Right renal pelvis (tissue), 4 donors: ENCODE measurements at places on chromosomes 3 and 15. TPM values are rescaled to one million over a fixed set of nuclear protein-coding genes. Genes with fewer than 3 reads are reported as not detected.

DNA sequence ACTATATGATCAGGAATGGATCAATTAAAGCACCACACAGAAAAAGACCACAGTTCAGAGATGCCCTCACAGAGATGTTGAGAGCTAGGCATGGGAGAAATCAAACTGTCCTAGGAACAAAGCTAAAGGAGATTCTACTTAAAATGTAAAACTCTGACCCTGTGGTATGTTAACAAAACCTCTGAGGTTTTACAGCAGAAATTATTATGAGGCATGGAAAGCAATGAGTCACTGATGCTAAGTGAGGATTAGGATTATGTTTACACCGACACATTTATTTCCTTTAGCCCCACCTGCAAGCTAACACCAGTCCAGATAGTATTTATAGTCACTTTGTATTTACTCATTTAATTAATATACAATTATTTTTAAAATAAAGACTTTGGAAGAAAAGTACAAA is 1242.2 kb downstream of the OTOL1 start:
- no peak for DNase-seq

DNA sequence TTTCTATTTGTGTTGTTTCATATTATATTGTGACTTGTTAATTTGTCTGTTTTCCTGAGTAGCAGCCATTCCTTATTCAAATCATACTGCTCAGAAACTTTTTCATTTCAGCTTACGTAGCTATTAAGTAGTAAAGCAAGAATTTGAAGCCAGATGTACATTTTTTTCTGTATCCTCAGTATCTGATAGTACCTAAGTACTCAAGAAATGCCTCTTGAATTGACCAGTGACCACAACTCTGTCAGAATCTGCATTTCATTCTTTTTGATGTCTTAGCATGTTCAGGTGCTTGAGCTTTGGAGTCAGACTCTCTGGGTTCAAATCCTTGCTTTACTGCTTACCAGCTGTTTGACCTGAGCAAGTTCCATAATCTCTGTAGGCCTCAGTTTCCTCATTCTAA is 30.6 kb downstream of the ZFAND6 start:
- DNase-seq, result no peak

- DNase-seq, result no peak
Measured at GRCh38 chr3:132519914-132520313, 77.2 kb upstream of the ACKR4 start.

GRCh38 chr15:78182821-78183220 is 33.7 kb downstream of the IDH3A start:
- DNase-seq, result no peak

- DNase-seq, result no peak
Measured at GRCh38 chr15:60541481-60542299, 62.7 kb upstream of the ICE2 start.

Gene MOBP
- 0.11 TPM for polyA plus RNA-seq

Gene LNP1
- polyA plus RNA-seq, result 8.7 TPM

DNA sequence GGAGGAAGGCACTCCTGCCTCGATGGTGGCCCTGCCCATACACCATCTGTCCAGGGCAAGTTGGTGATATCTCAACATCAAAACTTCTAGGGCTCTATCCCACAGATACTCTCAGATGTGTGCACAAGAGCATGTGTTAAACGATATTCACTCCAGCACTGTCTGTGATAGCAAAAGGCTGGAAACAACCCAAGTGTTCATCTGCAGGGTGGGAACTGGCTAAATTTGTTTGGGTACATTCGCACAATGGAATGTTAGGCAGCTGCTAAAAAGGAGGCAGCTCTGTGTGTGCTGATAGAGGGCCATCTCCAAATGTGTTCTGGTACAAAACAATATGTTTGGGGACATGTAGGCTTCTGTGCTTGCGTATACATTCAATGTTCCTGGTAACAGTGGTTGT is 19.8 kb downstream of the IGDCC4 start:
- no peak for DNase-seq

DNA sequence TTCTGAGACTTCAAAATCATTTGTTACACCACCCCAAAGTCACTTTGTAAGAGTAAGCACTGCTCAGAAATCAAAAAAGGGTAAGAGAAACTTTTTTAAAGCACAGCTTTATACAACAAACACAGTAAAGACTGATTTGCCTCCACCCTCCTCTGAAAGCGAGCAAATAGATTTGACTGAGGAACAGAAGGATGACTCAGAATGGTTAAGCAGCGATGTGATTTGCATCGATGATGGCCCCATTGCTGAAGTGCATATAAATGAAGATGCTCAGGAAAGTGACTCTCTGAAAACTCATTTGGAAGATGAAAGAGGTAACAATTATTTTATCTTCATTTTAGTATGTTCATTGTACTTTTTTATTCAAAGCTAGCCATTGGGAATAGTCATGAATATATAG is 32.6 kb downstream of the BLM start:
- no peak for DNase-seq

DNA sequence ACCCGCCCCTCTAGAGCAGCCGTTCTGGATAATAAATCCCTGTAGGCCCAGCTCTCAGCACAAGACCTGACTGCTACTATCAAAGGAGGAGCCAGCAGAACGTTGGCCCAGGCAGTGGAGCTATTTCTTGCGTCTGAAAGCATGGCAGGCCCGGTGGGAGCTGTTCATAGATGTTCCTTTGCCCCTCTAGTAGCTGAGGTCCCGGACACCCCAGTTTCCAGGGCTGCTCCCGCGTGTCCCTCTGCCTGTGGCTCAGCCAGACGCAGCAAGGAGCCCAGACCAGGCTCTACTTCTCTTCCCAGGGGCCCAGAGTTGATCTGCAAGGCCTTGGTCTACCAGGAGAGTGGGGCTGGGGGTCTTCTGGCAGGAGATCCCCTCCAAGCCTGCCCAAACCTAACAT is 76.1 kb downstream of the FAM174B start:
- DNase-seq, result no peak

GRCh38 chr3:141020143-141020830 is 30.9 kb upstream of the SPSB4 start:
- no peak for DNase-seq

Gene SKOR1
- 0.45 TPM for polyA plus RNA-seq

Gene ALDH1A2
- 327 TPM for polyA plus RNA-seq

DNA sequence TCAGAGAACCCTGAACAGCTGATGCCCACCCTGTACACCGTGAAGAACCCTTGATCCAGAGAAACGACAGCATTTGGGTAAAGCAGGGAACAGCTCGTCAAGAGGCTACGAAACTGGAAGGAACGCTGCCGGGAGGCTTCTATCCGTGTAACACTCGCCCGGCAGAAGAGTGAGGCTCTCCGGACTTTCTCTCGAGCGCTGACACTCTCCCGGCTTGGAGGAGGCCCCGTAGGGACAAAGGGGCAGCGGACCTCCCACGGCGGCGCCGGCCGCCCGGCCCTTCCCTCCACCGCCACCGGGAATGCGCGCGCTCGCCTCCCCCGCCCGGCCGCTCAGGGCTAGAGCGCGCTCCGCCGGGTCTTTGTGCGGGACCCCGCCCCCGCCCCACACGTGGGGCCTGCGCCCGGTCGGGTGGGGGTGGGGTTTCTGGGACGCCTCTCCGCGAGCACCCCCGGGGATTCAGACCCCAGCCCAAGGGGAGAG is 1.7 kb downstream of the HYAL2 start:
- DNase-seq, result no peak
